Ureter (tissue), 1 donor: ENCODE measurements at places on chromosomes 2 and 18. TPM values are rescaled to one million over a fixed set of nuclear protein-coding genes. Genes with fewer than 3 reads are reported as not detected.

The IL36G gene
- not detected for total RNA-seq

The IL1F10 gene
- not detected for total RNA-seq

The FARP2 gene
- total RNA-seq, result 120 TPM

The QPCT gene
- total RNA-seq, result 23.6 TPM

The SP140 gene
- total RNA-seq, result 2.7 TPM

The PTPRN gene
- total RNA-seq, result not detected

The TANC1 gene
- total RNA-seq, result 62.9 TPM

- DNase-seq, result no peak
These were observed 240.0 kb upstream of the GULP1 start for GRCh38 chr2:188051706-188052105.

- no peak for DNase-seq
These were observed 640 bp downstream of the SPTBN1 start for GRCh38 chr2:54456612-54457322.

DNA sequence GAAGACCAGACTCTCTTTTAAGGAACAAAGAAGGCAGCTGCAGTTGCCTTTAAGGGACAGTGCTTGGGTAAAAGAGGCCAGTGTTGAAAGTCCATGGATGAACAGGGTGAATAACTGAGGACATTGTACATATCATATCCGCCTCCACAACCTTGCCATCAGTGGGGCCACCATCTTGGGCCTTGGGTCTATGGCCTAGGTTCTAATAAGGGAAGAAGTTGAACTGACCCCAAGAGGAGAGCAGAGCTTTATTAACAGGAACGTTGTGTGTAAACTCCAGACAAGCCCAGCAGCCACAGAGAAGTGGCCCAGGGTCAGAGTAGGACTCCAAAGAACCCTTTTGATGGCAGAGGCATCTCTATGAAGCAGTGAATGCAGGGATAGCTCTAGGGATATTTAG is 332.8 kb downstream of the CYP26B1 start:
- no peak for DNase-seq

DNA sequence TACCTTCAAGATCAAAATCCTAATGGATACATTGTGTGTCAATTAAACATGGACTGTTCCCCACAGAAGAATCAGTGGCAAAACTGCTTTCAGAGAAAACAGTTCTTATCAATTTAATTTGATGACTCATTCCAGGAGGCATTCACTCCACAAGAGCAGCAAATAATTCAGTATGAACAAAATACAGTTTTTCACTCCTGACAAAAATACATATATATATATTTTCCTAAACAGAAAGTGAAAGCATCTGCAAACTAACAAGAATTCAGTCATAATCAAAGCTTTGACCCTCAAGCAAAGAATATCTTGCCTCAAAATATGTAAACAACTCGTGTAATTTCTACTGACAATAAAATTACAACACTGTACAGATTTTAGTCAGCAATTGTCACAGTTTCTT is 685.1 kb upstream of the SLC8A1 start:
- DNase-seq, result no peak

DNA sequence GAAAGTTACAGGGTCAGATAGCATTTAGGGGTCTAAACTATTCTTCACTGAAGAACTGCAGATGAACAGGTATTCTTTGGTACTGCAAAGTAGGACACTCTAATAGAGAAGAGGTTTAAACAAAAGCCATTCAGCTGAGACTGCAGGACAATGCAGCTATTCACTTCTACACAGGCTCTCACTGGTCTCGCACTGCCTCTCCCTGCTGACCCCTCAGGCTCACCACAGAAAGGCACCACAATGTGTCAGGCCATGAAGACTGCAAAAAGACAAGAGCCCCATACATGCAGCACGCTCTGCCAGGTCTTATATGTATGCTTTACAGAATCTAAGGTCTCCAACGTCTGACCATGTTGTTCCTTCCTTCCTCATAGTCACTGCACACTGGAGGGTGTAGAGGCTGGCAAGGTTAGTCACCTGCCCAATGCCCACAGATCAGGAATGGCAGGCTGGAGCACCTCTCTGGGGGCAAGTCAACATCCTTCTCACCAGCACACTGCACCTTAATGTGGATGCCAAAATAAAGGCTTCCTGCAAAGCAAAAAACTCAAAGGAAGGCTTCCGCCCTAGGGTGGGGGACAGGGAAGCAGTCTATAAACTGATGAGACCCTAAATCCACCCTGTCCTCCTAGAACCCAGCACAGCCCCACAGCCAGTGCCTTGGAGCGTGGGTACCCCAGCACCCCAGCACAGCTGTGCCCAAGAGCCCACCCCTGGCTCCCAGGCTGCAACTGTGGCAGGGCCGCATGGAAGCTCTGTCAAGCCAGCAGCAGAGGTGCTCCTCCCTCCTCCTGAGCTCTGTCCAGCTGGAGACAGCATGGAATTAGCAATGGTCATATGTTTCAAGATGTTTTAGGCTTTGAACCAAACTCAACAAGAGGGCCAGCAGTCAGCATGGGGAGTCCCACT is 10.7 kb upstream of the RNU4ATAC start:
- DNase-seq, result no peak

DNA sequence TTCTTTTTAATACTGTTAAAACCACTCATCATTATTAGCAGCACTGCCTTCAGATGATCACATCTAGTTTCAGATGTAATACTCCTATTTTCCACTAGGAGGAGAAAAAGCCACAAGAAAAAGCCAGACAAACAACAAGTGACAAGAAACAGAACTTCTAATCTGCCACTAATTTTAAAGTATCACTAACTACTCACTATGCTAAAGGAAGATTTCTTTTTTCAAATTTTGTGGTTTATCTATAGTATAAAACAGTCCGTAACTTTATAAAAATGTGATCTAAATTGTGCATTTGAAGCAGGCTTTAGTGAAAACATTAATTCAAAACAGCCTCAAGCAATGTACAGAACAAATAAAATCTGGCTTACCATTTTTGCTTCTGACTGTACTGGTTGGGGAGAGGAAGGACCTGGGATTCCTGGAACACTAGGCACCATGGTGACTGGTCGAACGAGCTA is 56.8 kb downstream of the ATF2 start:
- no peak for DNase-seq

- no peak for DNase-seq
These were observed 20.9 kb upstream of the SMAD4 start for GRCh38 chr18:51009072-51009471.

DNA sequence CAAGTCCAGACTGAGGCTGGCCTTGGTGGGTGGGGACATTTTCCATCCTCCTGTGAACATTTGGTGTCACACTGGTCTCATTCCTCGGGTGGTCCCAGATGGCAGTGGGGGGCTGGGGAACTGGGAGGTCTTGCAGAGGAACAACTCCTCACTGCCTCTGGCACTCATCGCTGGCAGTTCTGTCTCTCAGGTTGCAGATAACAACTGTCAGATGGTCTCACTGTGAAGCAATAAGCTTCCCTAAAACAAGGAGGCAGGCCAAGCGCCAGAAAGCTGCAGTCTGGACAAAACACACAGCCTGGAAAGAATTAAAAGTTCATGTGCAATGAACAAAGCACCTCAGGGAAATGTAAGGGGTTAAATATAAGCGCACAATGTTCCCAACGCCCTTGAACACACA is 78.1 kb downstream of the IRS1 start:
- DNase-seq, result no peak

DNA sequence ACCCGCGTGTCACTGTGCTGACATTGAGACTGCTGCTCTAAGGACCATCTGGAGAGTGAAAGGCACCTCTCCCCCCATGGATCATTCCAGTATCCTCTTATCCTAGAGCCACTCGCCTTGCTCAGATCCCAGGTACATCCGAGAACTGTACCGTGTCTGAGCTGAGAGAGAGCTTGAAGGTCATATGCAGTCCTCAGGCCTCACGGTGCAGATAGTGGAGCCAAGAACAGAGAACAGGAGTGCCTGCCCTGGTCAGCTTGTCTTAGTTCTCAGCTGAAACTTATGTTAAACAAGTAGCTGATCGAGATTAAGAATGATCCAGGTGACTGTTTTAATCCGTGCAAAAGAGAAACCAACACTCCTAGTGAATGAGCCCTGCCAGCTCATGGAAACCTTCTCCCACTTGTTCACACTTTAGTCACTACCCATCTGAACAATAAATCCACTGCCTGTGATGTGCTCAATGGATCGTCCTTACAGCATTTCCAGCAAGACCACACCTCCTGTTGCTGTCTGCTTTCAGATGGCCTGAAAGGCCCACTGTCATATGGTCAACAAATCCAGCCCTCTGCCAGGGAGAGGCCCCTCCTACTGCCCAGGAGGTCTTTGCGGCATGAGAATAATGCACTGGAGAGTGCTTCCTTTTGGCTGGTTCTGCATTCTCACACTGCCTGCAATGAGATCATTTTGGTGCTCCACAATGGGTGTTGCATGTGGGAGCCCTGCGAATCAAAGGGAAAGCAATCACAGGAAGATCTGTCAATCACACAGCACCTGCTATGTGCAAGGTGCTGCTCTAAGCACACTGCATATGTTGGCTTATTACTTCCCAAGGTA is 43.7 kb upstream of the APCDD1 start:
- no peak for DNase-seq

DNA sequence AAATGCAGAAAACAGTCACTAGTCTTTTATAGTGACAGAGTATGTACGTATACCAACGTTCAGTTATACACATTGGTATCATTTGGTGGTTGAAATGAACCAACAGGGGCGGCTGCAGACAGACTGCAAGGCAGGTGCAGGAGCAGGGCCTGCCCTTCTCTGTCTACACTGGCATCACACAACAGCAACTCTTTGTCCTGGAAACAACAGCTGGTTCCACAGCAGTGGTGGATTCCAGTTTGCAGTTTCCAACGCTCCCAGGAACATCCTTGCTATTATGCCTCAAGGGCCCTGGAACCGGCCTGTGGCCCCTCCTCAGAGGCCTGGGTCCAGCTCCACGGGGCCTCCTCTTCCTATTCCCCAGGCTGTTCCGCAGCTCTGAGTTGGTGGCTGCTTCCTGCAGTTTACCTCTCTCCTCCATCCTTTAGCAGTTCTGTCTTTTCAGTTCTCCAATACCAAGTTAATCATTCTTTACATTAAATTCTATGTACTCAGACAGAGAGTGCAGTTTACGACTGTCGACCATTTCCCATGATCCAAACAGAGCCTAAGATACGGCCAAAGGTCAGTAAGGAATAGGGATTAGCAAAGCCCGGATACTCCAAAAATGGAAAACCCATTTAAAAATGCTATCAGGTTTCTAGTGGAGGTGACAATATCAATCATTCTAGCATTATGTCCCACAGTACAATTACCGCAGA is 87.8 kb downstream of the NOL10 start:
- no peak for DNase-seq

GRCh38 chr18:12256951-12257350 is 2.8 kb downstream of the CIDEA start:
- no peak for DNase-seq

DNA sequence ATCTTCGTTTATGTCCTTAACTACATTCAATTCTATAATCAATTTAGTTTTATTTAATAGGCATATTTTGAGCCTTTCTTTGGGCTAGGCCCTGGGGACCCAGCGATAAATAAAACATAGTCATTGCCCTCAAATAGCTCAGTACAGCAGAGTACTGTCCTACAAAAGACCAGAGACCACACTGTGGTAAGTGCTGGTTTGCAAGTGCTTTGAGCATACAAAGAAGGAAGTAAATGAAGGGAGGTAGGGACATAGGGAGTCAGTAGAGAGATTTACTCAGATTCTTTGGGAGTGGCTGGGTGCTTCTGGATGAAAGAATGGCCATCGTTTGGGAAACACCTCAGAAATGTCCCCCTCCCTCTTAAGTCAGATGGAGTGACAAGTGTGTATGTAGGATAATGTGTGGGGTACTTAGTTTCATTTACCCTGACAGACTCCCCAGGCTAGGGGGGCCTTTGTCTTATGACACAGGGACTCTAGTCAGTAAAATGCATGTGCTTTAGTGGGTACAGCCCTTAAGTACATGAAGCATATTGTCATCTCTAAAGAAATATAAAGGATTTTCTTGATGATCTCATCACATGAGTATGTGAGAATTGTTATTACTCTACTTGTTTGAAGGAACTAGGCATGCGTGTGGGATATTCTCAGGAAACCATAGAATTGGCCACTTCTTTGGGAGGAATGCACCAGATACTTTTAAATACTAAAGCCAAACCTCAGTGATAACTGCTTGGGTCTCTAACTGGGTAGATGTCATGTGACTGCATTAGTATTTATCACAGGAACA is 35.1 kb downstream of the MAPRE2 start:
- no peak for DNase-seq

DNA sequence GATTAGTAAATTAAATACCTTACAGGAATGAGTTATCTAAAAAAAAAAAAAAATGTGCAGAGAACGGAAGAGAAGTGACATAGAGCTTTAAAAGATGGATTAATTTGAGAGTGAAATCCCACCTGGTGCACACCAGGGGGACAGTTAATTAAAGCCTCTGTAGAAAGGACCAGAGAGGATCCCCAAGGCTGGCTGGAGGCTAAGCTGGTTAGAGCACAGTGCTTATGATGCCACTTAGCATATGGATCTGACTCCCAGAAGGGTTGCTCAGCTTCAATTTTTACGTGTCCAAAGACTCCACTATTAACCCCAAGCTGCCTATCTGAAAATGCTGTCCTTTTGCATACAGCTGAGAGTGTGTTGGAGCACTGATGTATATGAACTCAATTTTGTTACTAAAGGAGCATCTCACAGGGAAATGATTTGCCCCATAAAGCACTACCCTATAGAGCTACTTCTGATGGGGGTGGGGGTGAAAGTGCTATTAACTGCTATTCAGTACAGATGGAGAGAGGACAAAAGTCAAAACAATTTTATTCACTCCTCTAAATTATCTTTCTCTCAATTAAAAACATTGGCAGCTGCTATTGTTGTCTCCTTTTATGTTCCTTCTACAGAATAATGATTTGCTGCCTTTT is 15.2 kb upstream of the SLC8A1 start:
- DNase-seq, result no peak

GRCh38 chr2:47006374-47007222 is 91.0 kb upstream of the MCFD2 start:
- no peak for DNase-seq

DNA sequence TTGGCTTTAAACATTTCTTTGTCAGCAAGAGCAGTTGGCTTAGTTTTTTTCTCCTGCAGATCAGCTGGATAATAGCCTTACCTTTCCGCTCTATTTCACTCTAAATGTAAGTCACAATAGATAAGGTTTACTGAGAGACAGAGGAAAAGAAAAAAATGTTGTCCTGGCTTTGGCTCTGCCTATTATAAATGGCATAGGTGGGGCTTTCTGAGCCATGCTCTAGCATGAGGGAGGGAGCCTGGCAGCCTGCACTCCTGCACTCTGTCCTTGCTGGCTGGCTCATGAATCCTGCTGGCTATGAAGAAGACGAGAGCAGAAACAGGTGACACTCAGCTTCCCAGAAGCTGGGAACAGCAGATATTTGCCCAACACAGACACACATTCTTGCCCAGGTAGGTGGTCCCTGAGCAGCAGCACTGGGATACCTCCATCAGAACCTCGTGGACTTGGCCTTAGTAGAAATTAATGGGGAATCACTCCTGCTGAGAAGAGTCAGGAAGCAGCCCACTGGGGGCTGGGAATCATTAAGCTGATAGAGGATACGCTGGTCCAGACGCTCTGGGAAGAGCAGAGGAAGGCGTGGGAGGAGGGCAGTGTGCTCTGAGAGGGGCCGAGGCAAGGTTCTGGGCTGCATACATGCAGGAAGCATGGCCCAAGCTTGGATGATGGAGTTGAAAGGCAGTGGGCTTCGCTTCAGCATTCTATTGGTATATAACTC is 514.4 kb upstream of the HS6ST1 start:
- DNase-seq, result no peak

GRCh38 chr2:101311696-101312017 is 3.2 kb upstream of the RNF149 start:
- DNase-seq, result no peak

GRCh38 chr2:178498137-178498536 is 17.9 kb downstream of the PLEKHA3 start:
- DNase-seq, result no peak
